PC-9 (cell line): ENCODE measurements at places on chromosomes 3 and 15. TPM values are rescaled to one million over a fixed set of nuclear protein-coding genes. Genes with fewer than 3 reads are reported as not detected.

C2CD4A gene
- 0.09 TPM in 1 of 2 replicates, not detected in the other for total RNA-seq

PFKFB4 gene
- total RNA-seq, result 11.7 and 13.3 TPM in 2 replicates

PLA2G4D gene
- total RNA-seq, result 0.90 and 1.4 TPM in 2 replicates

GOLGA6L10 gene
- total RNA-seq, result 2.2 and 2.3 TPM in 2 replicates

STRIT1 gene
- total RNA-seq, result not detected in 2 replicates

EPHA3 gene
- total RNA-seq, result not detected in 2 replicates

RAD51 gene
- total RNA-seq, result 19.8 and 22.5 TPM in 2 replicates

- H3K27ac ChIP-seq, result no peak overlapping the region
- no peaks in the 10 kb centered on the region for H3K36me3 ChIP-seq
- no peak overlapping the region for H3K4me3 ChIP-seq
- no peak for DNase-seq
Observed at GRCh38 chr15:34262362-34262761, 37.5 kb downstream of the EMC4 start.

- H3K27me3 ChIP-seq, result no peaks in the 10 kb centered on the region
- H3K4me3 ChIP-seq, result no peak overlapping the region
- no peaks in the 10 kb centered on the region for H3K4me1 ChIP-seq
- no peaks in the 10 kb centered on the region for H3K36me3 ChIP-seq
- H3K27ac ChIP-seq, result no peak overlapping the region
- DNase-seq, result no peak
Observed at GRCh38 chr3:146468671-146469149, 651 bp downstream of the PLSCR2 start.

DNA sequence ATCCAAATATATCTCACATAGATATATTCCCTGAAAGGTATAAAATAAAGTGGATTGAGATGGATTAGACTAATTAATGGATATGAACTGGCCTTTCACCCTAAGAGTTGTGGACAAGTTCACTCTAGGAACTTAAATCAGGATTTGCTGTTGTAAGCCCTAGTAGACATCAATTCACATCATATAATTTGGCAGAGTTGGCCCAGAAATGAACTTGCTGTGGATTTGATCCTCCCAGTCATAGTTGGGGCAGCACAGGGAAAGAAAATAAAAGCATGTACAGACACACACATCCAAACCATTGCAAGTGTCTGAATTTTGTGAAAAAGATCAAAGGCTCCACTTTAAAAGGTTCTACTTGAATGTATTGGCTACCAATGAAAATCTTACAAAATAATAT is 734.7 kb upstream of the NR2F2 start:
- no peaks in the 10 kb centered on the region for H3K4me1 ChIP-seq
- no peaks in the 10 kb centered on the region for H3K36me3 ChIP-seq
- no peak for DNase-seq
- no peak overlapping the region for H3K27ac ChIP-seq

GRCh38 chr3:134743006-134743405 is 52.1 kb upstream of the EPHB1 start:
- no peaks in the 10 kb centered on the region for H3K36me3 ChIP-seq
- no peak overlapping the region for H3K4me3 ChIP-seq
- no peak overlapping the region for H3K27ac ChIP-seq

DNA sequence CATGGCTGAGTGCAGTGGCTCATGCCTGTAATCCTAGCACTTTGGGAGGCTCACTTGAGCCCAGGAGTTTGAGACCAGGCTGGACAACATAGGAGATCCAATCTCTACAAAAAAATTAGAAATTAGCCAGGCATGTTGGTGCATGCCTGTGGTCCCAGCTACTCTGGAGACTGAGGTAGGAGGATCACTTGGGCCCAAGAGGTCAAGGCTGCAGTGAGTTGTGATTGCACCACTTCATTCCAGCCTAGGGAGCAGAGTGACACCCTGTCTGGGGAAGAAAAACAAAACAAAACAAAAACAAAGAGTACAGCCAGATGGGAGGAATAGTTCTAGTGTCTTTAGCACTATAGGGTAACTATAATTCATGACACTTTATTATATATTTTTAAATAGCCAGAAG is 26.2 kb upstream of the COMMD4 start:
- DNase-seq, result no peak
- no peak overlapping the region for H3K27ac ChIP-seq
- peaks cover 2% of the 10 kb centered on the region for H3K27me3 ChIP-seq

GRCh38 chr15:71084264-71084663 is 31.0 kb upstream of the THSD4 start:
- no peak overlapping the region for H3K4me3 ChIP-seq
- peaks cover 12% of the 10 kb centered on the region for H3K4me1 ChIP-seq
- H3K27me3 ChIP-seq, result no peaks in the 10 kb centered on the region
- no peaks in the 10 kb centered on the region for H3K36me3 ChIP-seq
- H3K27ac ChIP-seq, result no peak overlapping the region
- no peak for DNase-seq

GRCh38 chr15:49864251-49864650 is 243.4 kb downstream of the DTWD1 start:
- peaks cover 11% of the 10 kb centered on the region for H3K4me1 ChIP-seq
- no peaks in the 10 kb centered on the region for H3K36me3 ChIP-seq
- H3K4me3 ChIP-seq, result no peak overlapping the region
- no peak overlapping the region for H3K27ac ChIP-seq
- no peaks in the 10 kb centered on the region for H3K27me3 ChIP-seq

DNA sequence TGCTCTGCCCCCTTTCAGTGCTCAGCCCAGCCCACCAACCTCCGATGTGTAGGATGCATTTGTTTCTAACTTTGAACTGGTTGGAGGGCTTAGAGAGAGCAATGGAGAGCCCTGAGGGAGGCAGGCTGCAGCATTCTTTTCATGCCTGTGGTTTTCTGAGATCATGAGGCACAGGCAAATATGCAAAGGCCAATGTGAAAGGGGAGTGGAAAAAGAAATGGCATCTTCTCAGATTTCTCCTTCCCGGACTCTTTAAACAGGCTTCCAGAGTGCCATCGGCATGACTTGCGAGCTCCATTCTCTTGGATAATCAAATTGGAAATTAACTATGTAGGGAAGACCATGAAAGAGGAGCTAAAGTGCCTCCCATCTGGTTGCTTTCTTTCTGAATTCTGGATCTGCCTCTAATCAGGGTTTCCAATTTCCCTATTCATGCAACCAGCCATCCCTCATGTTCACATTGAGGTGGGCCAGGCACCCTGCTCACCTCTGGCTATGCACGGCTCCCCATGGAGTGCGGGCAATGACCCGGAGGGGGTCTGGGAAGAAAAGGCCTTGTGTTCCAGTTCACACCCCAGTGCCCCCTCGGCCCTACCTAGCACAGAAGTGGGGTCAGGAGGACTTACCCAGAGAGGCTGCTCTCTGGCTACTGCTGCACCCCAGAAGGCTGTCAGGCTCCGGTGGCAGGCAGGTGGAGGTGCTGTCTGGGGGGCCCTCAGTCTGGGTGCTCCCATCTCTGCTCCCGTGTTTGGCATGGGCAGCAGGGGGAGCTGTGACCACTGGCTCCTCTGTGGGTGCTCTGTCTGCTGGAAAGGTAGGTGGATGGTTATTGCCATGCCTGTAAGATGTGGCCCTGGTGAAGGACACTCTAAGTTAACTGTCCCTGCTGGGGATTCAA is 16.1 kb downstream of the AMOTL2 start:
- H3K36me3 ChIP-seq, result peaks cover 83% of the 10 kb centered on the region
- DNase-seq, result peak; percentile 91
- H3K27ac ChIP-seq, result peak overlapping the region; percentile 100
- peak overlapping the region; percentile 20; the same call in 1 of the 2 replicates for H3K4me3 ChIP-seq

DNA sequence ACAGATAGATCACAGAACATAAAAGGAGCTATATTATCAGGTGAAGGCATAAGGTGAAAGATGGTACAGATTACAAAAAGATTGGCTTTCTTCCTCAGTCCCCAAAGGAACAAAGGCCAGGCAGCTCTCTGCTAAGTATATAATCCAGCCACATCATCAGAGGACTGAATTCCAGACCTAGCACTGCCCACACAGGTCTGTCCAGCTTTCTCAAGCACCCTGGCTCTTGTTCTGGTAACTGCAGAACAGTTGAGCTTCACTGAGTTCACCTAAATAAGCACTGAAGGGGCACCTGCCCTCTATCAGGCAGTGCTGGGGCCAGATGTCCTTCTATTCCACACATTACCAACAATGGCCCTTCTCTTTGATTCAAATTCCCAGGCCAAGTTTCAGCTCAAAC is 6.3 kb downstream of the DUOXA1 start:
- peak; percentile 39 for DNase-seq
- H3K4me3 ChIP-seq, result no peak overlapping the region
- H3K36me3 ChIP-seq, result no peaks in the 10 kb centered on the region
- H3K4me1 ChIP-seq, result peaks cover 15% of the 10 kb centered on the region; the same call in 1 of the 2 replicates

GRCh38 chr3:172465281-172465680 is 17.0 kb upstream of the GHSR start:
- no peaks in the 10 kb centered on the region for H3K27me3 ChIP-seq
- H3K27ac ChIP-seq, result no peak overlapping the region
- H3K36me3 ChIP-seq, result no peaks in the 10 kb centered on the region

DNA sequence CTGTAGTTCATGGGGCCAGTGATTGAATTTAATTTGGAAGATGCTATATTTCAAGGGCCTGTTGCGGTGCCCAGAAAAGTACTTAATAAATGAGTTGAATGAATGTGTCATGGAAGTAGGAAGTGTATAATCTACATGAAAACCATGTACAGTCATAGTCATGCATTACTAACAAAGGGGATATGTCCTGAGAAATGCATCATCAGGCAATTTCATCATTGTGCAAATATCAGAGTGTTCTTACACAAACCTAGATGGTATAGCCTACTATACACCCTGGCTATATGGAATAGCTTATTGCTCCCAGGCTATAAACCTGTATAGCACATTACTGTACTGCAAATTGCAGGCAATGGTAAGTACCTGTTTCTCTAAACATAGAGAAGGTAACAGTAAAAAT is 10.7 kb upstream of the MYO5C start:
- H3K36me3 ChIP-seq, result no peaks in the 10 kb centered on the region
- peak; percentile 56 for DNase-seq
- no peak overlapping the region for H3K4me3 ChIP-seq
- H3K27me3 ChIP-seq, result no peaks in the 10 kb centered on the region
- H3K4me1 ChIP-seq, result 0 out of 2 replicates have a peak, but pooled peaks cover 5% of the 10 kb centered on the region

- H3K27me3 ChIP-seq, result peaks cover 8% of the 10 kb centered on the region; the same call in 1 of the 2 replicates
- DNase-seq, result no peak
Observed at GRCh38 chr3:39753391-39753790, 56.0 kb upstream of the MYRIP start.
